ENCODE measurements at places on chromosomes 13 and 19.

GRCh38 chr19:46925548-46925950, 64.8 kb downstream of the ARHGAP35 start:
- no peak for DNase-seq

DNA sequence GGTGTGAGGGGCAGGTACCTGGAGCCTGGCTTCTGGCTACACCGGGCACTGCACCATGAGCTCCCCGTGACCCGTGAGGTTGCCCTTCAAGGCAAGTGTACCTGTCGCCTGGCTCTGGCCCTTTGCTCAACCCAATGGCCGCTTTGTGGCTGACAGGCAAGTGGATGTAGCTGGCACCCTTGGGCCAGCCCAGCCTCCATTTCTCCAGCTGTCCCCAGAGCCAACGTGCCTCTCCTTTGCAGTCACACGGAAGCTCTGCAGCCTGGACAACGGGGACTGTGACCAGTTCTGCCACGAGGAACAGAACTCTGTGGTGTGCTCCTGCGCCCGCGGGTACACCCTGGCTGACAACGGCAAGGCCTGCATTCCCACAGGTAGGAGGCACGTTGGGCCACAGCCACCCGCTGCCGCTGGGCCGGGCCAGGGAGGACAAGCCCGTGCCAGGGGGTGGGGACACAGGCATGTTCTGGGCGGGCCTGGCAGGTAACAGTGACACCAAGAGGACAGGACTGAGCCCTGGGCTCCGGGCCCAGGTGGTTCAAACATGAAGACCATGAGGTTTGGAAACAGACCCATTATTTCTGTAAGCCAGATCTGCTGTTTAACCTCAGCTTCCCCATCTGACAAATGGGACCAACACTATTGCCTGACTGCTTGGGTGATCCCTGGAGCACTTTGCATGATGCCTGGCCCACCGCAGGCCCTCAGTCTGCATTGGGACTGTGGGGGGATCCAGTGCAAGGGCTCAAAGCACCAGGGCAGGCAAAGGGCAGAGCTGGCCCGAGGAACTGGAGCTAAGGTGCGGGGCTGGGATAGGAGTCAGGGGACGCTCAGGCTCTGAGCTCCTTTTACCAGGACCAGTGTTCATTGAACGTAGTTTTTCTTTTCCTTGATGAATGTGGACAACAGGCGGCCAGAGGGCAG, 17.5 kb upstream of the PROZ start:
- DNase-seq = no peak

DNA sequence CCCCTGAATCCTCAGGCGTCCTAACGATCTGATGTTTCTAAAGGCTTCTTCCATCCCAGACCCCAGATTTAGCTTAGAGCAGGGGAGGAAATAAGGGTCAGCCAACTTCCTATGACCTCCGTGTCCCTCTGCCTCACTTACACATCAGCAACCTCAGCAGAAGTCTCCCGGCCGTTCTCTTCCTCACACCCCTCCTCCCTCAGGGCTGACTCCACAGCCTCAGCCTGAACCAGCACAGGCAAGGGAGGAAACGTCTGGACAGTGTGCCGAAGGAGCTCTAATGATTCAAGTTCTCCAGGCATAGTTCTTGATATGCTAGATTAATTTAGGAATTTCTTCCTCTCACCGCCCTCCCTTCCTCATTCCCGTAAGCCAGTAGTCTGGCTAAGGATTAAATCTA, 121.4 kb downstream of the NUFIP1 start:
- DNase-seq = no peak

DNA sequence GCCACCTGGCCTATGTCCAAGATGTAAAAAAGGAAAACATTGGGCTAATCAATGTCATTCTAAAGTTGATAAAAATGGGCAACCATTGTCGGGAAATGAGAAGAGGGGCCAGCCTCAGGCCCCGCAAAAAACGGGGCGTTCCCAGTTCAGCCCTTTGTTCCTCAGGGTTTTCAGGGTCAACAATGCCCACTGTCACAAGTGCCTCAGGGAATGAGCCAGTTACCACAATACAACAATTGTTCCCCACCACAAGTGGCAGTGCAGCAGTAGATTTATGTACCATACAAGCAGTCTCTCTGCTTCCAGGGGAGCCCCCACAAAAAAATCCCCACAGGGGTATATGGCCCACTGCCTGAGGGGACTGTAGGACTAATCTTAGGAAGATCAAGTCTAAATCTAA, 112.5 kb downstream of the ZNF486 start:
- no peak for DNase-seq

GRCh38 chr19:2922987-2923386, 21.8 kb downstream of the ZNF77 start:
- no peak for DNase-seq

GRCh38 chr19:35342430-35342829, 5.3 kb upstream of the FFAR1 start:
- DNase-seq = no peak

DNA sequence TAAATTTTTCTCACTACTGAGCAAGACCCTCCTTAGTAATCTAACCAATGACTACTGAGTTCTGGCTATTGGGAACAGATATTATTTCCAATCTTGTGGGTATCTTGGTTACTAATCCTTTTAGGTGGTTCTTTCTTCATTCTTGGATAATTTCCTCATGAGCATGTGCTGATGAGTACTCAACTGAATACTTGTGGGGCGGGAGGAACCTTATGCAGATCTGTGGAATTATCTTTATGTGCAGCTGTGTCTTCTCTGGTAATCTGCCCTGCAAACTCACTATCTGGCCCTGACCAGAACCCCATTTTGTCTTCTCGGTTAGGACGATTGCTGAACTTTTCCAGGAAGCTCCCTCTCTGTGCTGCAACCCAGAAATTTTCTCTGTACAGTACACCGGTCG, 89.7 kb upstream of the TRPC4 start:
- DNase-seq = no peak

- no peak for DNase-seq
Observed at GRCh38 chr13:111977179-111977506, 89.8 kb upstream of the SOX1 start.

GRCh38 chr13:71610876-71611275, 256.1 kb downstream of the DACH1 start:
- DNase-seq = no peak

- no peak for DNase-seq
Observed at GRCh38 chr19:30450100-30450499, 77.9 kb downstream of the ZNF536 start.

- no peak for DNase-seq
Observed at GRCh38 chr19:4606921-4607678, 32.2 kb upstream of the TNFAIP8L1 start.

- DNase-seq = no peak
Observed at GRCh38 chr19:52695996-52696395, 38.8 kb downstream of the ZNF611 start.

GRCh38 chr13:46385946-46386345, 1.1 kb downstream of the RUBCNL start:
- no peak for DNase-seq

DNA sequence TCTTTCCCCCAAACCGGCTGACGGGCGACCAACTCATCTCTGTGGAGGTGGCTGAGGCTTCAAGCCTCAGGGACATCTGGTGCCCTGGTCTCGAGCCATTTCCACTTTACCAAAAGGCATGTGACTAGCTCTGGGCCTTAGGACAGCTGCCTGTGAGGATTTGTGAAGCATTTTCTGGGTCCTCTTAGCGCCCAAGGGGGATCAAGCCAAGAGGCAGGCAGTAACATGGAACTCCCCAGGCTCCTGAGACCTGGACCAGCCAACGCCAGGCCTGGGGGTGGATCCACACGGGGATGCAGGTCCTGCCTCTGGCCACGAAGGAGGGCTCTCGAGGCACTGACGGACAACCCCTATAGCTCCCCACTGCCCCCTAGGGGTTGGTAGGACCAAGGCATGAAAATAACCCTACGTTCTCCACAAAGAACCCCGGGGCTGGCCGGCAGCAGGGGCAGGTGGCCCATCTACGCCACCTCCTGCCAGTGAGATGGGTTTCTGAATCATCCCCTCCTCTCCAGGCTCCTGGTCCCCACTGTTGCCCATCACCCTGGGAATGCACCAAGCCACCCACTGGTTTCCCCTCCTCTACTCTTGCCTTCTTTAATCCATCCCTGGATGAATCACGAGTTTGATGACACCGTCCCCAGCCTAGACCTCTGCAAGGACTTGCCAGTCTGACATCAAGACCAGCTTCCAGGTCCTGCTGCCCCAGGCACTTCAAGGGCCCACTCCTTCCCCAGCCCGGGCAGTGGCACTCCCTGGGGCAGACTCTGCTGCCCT, 7.0 kb upstream of the MYDGF start:
- no peak for DNase-seq
